ENCODE measurements at places on chromosomes 11 and 22.

GRCh38 chr11:102812188-102812587 lies 14.2 kb upstream of the MMP1 start:
- no peak for DNase-seq

DNA sequence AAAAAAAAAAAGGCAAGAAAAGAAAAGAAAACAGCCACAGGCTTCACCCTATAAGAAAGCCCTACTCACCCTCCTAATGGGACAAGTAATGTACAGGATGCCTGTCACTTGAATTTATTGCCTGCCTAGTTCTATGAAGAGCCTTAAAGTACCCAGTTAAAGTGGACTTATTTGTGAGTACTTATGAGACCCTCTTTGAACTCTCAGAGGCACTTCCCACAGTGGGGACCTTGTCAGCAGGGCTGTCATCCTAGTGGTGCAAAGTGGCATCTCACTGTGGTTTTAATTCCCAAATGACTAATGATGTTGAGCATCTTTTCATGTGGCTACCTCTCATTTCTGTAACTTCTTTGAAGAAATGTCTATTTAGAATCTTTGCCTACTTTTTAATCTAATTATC lies 41.8 kb upstream of the BARX2 start:
- DNase-seq, result no peak

DNA sequence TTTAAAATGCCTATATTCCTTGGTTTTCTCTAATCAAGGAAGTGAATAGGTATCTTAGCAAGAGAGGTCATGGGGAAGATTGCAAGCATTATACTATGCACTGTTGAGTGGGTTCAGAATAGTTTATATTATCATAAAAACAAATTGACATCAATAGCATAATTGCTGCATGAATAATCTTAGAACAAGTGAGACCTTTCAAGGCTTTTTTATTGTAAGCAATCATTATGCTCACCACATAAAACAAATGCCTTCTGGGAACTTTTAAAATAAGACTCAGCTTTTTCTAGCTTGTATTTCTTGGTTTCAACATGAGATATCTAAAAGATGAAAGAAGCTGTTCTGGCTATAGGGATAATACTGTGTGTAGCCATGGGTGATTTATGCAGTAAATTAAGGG lies 135.6 kb upstream of the ZC3H12C start:
- no peak for DNase-seq

GRCh38 chr11:43397251-43397650 lies 38.5 kb downstream of the TTC17 start:
- no peak for DNase-seq

- DNase-seq, result no peak
These were observed 60.1 kb downstream of the FAM76B start for GRCh38 chr11:95729462-95729861.

DNA sequence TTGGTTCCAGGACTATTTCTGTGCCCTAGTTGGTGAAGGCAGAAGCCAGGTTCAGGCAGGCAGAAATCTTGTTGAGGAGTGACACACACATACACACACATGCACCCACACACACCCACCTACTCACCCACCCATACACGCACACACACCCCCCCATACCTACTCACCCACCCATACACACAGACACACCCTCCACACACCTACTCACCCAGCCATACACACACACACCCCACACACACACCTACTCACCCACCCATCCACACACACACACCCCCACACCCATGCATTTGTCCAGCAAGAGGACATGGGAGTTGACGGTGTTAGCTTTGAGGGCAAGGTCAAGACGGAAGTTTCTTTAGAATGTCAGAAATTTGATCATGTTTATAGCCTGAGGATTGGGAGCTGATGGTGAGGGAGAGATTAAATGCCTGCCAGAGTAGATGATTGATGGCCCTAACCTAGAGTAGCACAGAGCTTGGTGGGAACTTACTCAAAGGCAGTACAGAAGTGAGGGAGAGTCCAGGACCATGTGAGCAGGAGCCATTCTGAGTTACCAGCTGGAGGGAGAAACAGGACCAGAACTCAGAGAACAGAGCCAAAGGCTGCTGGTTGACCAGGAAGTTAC lies 68.9 kb downstream of the CYB5R2 start:
- DNase-seq, result no peak

DNA sequence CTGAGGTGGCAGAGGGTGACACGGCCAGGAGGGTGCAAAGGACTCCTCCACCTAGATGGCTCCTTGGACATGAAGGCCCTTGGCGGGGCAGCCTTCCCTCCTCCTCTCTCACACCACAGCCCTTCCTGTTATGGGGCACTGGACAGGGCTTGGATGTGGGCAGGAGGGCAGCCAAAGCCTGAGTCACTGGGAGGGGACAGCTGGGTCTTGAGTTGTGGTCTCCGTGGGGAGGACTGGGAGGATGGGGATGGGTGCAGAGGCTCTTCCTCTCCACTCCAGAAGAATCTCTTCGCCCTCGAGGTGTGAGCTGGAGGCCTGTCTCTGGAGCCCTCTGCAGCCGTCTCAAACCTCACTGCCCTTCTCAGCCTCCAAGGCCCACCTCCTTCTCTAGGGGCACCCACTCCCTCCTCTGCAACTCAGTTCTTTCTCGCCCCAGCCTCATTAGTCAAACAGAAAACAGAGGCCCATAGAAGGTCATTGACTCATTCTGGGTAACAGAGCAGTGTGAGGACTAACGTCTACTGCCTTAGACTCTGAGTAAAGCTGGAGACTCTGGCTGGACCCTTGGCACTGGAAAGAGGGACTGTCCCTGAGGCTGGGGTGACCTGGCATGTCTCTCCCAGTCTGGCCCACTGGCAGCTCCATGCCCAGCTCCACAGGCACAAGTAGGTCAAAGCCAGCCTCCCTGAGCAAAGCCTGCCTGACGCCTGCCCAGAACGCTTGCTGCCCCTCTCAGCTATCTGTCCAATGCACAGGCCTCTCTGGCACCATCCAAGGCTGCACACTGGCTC lies 47.5 kb upstream of the CDON start:
- DNase-seq, result peak; percentile 58

- DNase-seq, result no peak
These were observed 32.9 kb downstream of the FAT3 start for GRCh38 chr11:92257536-92257935.

DNA sequence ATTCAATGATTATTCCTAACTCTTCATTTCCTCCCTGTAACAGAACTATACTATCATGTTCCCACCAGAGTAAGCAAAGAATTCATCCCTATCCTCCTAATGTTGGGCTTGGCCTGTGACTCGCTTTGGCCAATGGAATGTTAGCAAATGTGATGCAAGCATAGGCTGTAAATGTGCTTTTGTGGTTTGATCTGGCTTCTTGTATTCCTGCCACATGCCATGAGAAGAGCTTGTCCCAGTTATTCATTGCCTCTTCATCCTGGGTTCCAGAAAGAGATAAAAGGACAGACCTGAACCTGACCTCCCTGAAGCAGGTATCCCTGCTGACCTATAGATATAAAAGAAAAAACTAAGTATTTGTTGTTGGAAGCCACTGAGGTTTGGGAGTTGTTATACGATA lies 51.0 kb downstream of the SYTL2 start:
- no peak for DNase-seq
